ENCODE measurements at places on chromosomes 2 and 18.
A peak's percentile ranks its signal among the peaks of the same experiment; 100 is the strongest.

DNA sequence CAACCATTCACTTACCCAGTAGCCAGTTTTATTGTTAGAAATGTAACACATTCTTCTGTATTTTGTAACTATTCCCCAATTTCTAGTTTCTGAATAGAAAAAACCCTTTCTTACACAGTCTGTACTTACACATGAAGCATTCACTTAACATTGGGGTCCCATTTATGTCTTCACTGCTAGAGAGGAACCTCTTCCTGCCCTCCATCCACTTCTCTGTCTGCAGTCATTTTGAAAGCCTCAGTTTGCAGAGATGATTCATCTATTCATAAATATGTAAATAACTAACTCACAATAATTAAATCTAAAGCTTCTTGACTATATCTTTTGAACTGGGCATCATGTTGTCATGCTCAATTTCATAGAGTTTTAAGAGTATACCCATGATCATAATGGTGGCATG, 55.9 kb downstream of the ZRANB3 start:
- no peak for DNase-seq

DNA sequence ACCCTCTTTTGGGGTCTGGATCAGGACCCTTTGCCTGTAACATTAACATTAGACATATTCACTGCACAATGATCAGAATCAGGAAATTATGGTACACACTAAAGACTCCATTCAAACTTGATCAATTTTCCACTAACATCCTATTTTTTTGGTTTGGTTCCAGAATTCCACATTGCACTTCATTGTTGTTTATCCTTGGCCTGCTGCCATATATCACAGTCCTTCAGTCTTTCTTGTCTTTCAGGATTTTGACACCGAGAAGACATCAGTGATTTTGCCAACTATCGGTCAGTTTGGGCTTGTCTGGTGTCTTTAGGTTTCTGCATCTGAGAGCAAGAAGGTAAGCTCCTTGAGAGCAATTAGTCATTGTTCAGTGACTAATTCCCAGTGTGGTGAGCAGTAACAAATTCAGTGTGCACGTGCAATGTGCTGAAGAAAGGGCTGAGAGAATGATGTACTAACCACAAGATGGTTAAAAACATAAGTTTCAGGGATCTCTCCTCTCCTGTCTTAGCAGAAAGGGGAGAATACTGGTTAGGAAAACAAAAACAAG, 23.5 kb downstream of the MARCHF4 start:
- DNase-seq, result no peak

DNA sequence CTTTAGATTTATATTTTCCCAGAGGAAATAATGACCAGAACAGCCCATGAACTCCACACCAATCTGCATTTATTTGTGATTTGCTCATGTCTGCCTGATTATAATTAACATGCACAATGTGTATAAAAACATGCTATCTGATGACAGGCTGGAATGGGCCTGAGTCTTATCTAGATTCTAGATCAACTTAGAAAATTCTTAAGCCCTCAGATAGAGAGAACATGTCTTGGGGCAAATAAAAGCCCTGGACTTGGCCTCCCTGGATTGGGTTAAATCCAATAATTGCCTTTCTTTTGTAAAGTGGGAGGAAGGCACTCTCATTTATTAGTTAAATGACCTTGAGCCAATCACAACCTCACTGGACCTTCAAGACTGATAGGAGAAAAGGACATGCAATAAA, 61.8 kb downstream of the EVA1A start:
- peak; percentile 7 for DNase-seq

GRCh38 chr2:1542971-1543370, 129.7 kb downstream of the TPO start:
- DNase-seq, result no peak

DNA sequence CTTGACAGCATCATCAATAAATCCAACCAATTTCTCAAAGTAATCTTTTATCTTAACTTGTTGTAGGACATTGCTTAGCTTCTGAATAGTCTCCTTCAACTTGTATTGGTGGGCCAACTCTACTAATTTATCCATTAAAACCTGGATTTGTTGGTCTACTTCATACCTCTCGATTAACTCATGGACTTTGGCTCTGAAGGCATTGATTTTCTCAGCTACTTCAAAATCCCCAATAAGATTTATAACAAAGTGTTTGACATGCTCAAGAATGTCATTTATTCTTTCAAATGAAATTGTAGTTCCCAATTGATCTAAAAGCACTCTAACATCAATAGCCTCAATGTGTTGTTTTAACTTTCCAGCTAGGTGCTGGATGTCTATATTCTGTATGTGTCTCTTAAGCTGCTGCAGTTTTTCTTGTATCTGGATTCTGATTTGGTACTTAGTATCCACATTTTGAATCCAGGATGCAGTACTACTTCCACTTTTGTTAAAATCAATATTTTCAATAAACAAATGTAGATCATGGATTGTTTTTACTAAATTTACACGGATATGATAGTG, 34.1 kb downstream of the APOB start:
- DNase-seq, result no peak

DNA sequence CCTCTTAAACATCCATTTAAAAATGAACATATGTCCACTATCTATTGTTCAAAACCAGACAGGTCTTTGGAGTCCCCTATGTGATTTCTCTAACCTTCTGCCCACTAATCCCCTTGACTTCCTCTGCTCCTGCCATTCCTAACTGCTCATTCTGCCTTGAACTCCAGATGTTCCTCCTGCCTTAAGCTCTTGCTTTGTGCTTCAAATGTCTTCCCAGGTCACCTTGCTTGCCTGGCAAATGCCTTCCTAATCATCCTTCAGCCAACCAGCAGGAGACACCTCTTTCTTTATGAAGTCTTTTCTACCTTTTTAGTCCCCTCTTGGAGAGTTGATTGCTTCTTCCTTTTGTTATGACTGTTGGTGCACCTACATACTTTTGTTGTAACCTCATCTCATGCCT, 1043.0 kb upstream of the CHAC2 start:
- DNase-seq, result no peak

DNA sequence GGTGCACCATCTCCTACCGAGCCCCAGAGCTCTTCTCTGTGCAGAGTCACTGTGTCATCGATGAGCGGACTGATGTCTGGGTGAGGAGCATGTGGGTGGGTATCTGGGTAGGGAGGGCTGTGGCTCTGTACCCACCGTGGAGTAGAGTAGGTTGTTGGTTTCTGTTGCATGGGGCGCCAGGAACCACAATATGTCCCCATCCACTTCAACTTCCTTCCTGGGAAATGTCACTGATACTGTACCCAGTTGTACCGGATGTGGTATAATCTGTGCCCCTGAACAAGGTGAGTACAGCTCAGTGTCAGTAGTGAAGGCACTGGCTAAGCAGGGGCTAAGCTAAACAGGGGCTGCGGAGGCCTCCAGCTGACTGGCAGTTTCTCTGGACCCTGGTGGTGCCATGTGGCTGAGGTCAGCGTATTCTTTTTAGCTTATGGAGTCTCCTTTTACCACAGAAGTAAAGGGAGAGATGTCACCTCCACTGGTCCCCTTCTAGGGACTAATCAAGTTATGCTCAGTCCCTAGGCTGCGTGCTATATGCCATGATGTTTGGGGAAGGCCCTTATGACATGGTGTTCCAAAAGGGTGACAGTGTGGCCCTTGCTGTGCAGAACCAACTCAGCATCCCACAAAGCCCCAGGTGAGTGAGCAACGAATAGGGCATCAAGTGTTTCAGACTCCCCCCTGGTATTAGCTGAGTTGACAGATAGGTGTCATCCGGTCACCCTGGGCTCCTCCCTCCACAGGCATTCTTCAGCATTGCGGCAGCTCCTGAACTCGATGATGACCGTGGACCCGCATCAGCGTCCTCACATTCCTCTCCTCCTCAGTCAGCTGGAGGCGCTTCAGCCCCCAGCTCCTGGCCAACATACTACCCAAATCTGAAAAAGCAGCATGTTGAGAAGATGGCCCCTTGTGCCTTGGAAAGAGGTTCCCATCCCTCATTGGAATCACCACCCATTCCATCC, 2.7 kb downstream of the STK16 start:
- no peak for DNase-seq

- DNase-seq, result no peak
These were observed 226.3 kb downstream of the MREG start for GRCh38 chr2:215787025-215787424.

GRCh38 chr18:55323051-55323994, 264.7 kb downstream of the TCF4 start:
- DNase-seq, result peak; percentile 93

DNA sequence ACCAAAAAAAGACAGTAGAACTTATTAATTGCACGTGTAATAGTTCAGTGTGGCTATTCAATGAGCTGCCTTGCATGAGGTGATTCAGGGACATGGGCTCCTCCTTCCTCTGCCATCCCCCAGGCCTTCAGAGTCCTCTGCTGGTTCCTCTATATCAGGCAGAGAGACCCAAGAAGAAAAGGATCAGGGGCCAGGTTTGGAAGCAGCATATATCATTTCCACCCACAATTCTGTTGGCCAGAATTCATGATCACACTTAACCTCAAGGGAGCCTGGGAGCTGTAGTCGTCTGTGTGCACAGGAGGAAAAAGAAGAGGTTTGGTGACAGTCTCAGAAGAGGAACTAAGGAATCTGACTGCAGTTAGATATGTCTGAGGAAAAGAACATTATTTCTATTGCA, 114.0 kb upstream of the GLS start:
- DNase-seq, result peak; percentile 16

- no peak for DNase-seq
These were observed 28.2 kb upstream of the ZEB2 start for GRCh38 chr2:144548088-144548487.

GRCh38 chr2:16625201-16625729, 40.4 kb downstream of the CYRIA start:
- DNase-seq, result no peak

DNA sequence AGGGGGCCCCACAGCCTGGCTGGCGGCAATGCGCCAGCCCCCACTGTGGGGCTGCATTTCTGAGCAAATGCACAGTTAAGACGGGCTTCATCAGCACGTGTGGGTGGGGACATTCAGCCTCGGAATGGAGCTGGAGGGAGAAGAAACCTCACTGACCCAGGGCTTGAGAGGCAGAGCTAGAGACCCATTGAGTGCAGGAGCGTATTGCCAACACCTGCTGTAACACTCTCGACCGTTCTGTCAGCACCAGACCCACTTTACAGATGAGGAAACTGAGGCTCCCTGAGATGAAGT, 200.9 kb upstream of the RAB6C start:
- peak; percentile 43 for DNase-seq

GRCh38 chr2:189841019-189841418, 56.8 kb downstream of the PMS1 start:
- no peak for DNase-seq

GRCh38 chr2:68235090-68235489, 17.2 kb downstream of the PPP3R1 start:
- DNase-seq, result no peak

- no peak for DNase-seq
These were observed 12.2 kb downstream of the DGUOK start for GRCh38 chr2:73938718-73939352.

DNA sequence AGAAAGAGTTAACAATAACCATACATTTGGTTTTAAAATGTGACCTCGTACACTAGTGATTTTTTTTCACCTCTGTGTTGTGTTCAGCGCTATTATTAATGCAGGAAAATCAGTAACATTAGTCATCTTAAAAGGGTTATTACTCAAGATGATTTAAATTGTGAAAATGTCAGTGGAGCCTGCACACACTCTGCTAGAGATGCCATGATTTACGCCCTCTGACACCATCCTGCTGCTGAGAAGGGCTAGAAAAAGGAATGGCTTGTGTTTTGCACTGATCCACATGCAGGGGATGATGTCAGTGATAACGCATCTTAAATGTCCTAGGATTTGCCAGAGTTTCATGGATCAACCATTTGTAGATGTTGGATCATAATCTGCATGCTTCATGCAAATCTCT, 121.3 kb upstream of the BOD1L2 start:
- peak; percentile 65 for DNase-seq

DNA sequence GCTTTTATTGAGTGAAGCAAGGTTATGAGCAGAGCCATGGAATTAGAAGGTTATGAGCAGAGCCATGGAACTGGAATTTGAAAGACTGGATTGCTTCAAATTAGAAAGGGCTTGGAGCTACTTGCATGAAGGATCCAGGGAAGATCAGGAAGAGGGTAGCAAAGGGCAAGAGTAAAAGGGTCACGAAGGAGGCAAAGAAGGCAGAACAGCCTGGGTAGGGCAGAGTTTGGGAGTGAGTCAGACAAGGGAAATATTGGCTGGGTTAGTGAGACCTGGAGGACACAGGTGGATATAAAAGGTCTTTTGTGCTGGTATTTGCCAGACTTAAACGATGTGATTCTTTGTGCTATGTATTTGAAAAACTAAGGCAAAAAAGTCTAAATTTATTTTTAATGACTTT, 65.0 kb downstream of the SEMA4F start:
- DNase-seq, result no peak

GRCh38 chr18:2851771-2852170, 5.0 kb downstream of the EMILIN2 start:
- no peak for DNase-seq

DNA sequence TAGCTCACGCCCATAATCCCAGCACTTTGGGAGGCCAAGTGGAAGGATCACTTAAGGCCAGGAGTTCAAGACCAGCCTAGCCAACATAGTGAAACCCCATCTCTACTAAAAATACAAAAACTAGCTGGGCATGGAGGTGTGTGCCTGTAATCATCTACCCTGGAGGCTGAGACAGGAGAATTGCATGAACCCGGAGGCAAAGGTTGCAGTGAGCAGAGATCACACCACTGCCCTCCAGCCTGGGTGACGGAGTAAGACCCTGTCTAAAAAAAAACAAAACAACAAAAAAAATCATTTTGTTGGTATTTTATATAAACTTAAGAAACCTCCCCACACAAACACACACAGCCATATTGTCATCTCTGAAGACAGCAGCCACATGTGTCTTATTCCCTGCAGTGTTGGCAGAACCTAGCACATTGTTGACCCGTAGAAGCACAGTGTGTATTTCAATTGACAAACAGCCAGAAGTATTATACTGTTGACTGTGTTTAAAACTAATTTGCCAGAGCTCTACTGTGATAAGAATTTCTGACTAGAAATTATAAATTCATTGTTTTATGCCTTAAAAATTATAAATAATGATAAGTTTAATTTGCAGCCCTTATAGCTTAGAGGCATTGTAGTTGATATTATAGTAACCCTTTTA, 68.1 kb downstream of the DNAJC10 start:
- DNase-seq, result no peak

DNA sequence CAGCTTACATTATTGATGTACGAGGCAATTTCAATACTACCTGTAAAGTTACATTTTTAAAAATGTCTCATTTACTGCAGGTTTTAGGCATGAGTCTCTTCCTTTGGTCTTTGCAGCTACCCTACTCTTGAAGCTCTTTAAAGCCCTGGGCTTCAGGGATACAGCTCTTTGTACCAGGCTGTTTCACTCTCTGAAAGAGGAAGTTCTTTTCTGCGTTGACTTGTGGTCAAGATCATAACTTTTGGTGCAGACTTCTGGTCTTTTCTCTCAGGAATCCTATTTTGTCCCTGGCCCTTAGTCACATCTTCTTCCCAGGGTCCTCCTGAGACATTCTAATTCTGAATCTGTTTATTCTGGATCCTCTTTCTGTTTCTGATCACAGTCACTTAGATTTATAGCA, 16.6 kb upstream of the HRH4 start:
- no peak for DNase-seq

- DNase-seq, result peak; percentile 84
These were observed 52.2 kb downstream of the CDK15 start for GRCh38 chr2:201858281-201859184.

Data from NCI-H69 (cell line).